ENCODE measurements at places on chromosomes 5 and 9. TPM values are rescaled to one million over a fixed set of nuclear protein-coding genes. Genes with fewer than 3 reads are reported as not detected.

CSF1R gene
- total RNA-seq = 29.6 TPM

MRPS30 gene
- 58.2 TPM for total RNA-seq

PCDHGA4 gene
- 5.0 TPM for total RNA-seq

GCNT1 gene
- 10.0 TPM for total RNA-seq

TYRP1 gene
- not detected for total RNA-seq

NIPAL4 gene
- 5.0 TPM for total RNA-seq

ROPN1L gene
- 1.9 TPM for total RNA-seq

ARHGEF39 gene
- 3.3 TPM for total RNA-seq

SMU1 gene
- total RNA-seq = 22.3 TPM

NRG2 gene
- total RNA-seq = 6.4 TPM

CNOT6 gene
- 17.7 TPM for total RNA-seq

SGCD gene
- 24.7 TPM for total RNA-seq

PHYHD1 gene
- 18.7 TPM for total RNA-seq

TOPORS gene
- 27.5 TPM for total RNA-seq

DNA sequence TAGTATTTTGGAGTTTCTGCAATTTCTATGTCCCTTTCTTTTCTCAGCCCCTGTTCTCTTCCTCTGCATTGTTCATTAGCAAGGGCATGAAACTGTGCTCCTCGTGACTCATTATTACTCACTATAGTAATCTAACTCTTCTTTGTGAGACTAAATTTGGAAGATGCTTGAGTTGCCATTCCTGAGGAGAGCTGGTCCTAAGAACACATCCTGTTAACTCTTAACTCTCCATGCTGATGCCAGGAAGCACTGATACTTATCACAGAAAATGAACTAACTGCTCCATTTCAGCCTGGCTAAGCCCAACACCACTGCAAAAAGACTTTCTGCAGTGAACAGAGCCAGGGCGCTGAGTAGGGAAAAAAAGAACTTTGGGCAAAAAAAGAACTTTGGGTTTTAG is 10.6 kb upstream of the CSNK1A1 start:
- no peak for DNase-seq

GRCh38 chr5:96297290-96297689 is 135.8 kb downstream of the PCSK1 start:
- peak; percentile 64 for DNase-seq

DNA sequence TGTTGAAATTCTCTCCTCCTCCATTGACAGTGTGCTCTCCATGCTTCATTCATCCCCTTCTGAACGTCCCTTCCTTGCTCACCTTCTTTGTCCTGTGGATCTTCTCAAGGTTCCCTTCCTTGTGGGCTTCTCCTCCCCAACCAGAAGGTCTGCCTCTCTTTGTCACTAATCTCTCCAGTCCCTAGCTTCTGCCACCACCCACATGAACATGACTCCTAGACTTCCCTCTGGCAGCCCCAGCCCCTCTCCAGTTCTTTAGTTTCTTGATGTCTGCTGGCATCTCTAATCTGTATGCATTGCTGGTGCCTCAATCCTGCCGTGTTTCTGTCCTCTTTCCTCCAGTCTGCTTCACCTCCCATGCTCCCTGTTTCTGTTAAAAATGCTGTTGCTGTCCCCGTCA is 79.3 kb downstream of the ARHGAP26 start:
- DNase-seq = no peak

DNA sequence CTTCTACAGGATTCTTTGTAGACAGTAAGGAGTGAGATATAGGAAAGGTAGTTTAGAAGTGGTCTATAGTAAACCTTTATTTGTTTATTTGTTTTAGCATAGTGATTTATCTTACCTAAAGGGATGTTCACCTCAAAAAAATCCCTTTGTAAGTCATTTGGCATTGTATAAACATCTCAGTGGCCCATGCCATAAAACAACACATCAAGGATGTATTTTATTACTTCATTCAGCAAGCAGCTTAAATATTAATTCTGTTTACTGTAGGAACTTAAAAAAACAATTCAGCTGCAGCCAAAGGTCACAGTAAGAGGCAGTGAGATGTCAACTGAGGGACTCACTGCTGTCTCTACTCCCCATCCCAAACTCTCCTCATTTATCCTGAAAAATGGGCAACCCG is 452.7 kb downstream of the HINT1 start:
- no peak for DNase-seq

- DNase-seq = peak; percentile 53
Observed at GRCh38 chr9:138065287-138065686, 187.7 kb downstream of the CACNA1B start.

GRCh38 chr5:30324083-30324482 is 869.4 kb upstream of the CDH6 start:
- DNase-seq = no peak

DNA sequence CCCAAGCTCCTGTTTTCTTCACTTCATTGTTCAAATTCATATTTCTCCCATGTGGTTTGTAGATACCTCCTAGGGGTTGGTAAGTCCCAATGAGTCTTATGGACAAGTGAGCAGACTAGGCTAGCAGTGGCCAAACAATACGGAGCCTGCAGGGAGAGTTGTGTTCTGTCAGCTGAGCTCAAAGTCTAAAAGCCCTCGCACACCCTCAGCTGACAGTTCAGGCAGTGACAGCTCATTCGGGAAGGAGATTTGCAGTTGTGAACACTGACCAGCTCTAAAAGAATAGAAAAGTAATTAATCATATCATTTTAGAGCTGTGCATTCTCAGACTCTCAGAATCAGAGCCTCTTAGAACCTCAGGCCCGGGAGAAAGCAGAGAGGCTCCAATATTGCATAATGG is 95.1 kb downstream of the SH3TC2 start:
- peak; percentile 37 for DNase-seq

DNA sequence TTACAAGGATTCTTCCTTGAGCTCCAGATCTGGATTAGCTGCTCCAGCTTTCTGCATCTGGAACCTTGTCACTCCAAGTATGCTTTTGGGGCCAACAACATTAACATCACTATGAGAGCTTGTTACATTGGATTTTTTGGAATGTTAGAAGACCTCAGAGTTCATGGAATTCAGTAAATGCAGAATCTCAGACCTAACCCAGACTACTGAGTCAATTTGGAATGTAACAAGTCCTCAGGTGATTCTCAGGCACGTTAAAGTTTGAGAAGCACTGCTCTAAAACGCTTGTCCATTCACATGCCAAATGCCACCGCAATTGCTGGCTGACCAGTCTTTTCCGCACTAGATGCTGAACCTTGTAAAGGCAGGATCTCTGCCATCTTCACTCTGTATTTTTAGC is 251.4 kb upstream of the TRIM32 start:
- no peak for DNase-seq

DNA sequence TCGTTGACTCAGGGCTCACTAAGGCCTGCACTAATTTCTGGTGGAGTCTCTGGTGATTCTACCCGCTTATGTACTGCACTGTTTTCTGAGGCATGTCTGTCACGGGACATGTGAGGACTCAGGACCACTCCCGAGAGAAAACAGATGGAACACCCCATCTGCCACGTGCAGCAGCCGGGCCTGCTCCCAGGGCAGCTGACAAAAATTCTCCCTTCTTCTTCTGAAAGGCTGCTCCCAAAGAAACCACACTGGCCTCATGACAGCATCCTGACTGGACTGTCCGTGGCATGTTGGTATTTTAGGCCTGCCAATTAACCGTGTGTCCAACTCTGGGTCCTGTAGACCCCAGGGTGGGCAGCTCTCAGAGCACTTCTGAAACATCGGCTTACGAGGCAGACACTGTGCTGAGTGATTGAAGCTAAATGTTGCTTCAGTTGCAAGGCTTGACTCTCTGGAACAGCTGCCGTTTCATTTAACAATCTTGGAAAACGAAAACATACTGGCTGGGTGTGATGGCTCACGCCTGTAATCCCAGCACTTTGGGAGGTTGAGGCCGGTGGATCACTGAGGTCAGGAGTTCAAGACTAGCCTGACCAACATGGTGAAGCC is 39.0 kb downstream of the FAM240B start:
- DNase-seq = no peak

GRCh38 chr5:161676103-161676502 is 9.4 kb upstream of the GABRA6 start:
- no peak for DNase-seq

- no peak for DNase-seq
Observed at GRCh38 chr5:115236599-115236998, 26.1 kb downstream of the PGGT1B start.

- no peak for DNase-seq
Observed at GRCh38 chr5:34625246-34625645, 30.9 kb upstream of the RAI14 start.

GRCh38 chr9:122109035-122109813 is 16.1 kb upstream of the TTLL11 start:
- DNase-seq = no peak

GRCh38 chr5:5370059-5370774 is 52.3 kb upstream of the ICE1 start:
- no peak for DNase-seq

DNA sequence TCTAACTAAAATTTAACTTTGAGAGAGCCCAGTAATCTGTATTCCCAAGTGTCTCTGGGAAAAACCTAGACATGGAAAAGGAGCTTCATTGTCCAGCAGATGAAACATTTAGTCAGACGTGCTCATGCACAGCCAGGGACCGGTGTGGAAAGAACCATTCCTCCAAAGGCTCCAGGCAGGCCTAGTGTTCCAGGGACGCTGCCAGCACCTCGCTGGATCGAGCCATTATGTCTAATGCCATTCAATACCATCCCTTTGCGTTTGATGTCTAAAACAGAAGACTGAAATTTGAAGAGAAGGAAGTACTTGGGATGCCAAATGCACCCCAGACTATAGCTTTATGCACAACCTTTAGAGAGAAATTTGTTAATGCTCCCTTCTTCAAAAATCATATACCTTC is 1.4 kb upstream of the CHSY3 start:
- no peak for DNase-seq

DNA sequence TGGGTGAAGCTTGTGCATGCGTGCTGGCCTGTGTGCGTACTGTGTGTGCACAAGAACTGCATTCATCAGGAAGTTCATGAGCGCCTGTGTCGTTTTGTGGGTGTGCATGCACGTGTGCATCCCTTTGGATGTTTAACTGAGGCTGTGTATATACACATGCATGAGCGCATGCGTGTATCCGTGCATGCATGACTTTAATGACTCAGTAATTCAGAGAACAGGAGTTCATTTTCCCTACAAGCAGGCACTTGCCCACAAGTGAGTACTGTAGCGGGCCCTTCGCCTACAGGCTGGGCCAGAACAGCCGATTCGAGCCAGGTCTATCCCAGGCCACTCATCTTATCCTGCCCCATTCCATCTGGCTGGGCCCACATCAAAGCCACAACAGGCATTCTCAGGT is 29.8 kb downstream of the CORO2A start:
- no peak for DNase-seq

- DNase-seq = no peak
Observed at GRCh38 chr5:39148983-39149534, 70.3 kb downstream of the FYB1 start.

DNA sequence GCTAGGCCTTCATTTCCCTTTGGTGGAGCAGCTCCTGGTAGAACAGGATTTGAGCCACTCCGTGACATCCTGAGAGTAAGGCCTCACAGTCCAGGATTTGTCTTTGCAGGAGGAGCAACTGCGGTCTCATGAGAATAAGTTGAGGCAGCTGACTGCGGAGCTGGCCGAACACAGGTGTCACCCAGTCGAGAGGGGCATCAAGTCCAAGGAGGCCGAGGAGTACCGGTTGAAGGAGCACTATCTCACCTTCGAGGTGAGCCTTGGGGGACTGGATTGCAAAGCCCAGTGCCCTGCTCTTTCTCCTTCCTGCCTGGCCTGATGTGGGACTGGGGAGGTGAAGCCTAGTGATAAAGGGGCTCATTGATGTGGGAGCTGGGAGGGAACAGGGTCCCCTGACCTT is 44.3 kb downstream of the PSD2 start:
- peak; percentile 56 for DNase-seq

GRCh38 chr5:82111191-82111590 is 139.4 kb downstream of the ATG10 start:
- no peak for DNase-seq

GRCh38 chr5:81450940-81451339 is 57.0 kb upstream of the ACOT12 start:
- no peak for DNase-seq

GRCh38 chr5:86403190-86403589 is 214.6 kb upstream of the COX7C start:
- DNase-seq = no peak

GRCh38 chr9:129484352-129485000 is 136.4 kb downstream of the C9orf50 start:
- DNase-seq = no peak

DNA sequence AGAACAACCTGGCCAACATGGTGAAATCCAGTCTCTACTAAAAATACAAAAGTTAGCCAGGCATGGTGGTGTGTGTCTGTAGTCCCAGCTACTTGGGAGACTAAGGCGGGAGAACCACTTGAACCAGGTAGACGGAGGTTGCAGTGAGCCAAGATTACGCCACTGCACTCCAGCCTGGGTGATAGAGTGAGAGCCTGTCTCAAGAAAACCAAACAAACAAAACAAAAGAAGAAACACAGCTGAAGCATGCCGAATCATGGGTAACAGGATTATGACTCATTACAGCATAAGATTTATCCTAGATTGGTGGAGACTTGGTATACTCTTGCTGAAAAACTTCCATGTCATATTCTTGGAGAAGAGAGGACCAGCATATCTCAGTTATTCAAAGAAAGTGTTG is 236.7 kb upstream of the CCNH start:
- DNase-seq = no peak

GRCh38 chr5:28576022-28576421 is 1537.6 kb upstream of the CDH9 start:
- no peak for DNase-seq

- DNase-seq = no peak
Observed at GRCh38 chr5:173330338-173331206, 2.4 kb upstream of the STC2 start.

DNA sequence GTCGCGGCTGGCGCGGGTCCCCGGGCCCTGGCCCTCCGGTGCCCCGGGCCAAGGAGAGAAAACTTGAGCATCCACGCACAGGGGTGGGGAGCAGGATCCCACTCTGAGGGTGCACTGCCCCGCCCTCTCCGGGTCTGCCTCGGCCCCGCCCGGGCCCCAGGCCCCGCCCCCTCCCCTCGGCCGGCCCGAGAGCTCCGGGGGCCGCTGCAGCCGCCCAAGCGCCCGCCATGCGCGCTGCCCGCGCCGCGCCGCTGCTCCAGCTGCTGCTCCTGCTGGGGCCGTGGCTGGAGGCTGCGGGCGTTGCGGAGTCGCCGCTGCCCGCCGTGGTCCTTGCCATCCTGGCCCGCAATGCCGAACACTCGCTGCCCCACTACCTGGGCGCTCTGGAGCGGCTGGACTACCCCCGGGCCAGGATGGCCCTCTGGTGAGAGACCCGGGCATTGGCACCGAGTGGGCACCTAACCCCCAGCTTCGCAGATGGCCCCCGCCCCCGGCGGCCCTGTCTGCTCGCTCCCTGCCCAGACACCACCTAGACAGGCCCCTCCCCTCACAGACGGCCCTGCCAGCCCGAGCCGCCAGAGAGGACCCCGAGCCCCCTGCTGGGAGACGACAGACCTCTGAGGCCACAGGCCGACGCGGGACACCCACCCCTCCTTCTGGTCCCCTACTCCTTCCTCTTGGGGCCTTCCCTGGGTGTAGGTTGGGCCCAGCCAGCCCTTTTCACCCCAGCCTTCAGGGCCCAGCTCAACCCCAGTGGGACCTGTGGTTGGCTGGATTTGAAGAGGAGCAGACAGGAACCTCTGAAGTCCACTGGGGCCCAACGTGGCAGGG is at the start of gene CERCAM:
Gene CERCAM (plus strand): TSS at position 207 of the 831 bp plus-strand sequence. CDS start 21 bp downstream, at position 228.
- DNase-seq = peak; percentile 78
